Natural killer cell treated with Interleukin-12 subunit alpha and Interleukin-12 subunit beta and Interleukin-15 and Interleukin-18, amount 100 ng/mL, for 72 hours (primary cell): ENCODE measurements at places on chromosomes 11 and 22.

GRCh38 chr22:43375951-43376455 is 32.8 kb upstream of the SCUBE1 start:
- no peak for DNase-seq

- no peak for DNase-seq
Measured at GRCh38 chr11:93783765-93784144, 327 bp upstream of the MED17 start.

DNA sequence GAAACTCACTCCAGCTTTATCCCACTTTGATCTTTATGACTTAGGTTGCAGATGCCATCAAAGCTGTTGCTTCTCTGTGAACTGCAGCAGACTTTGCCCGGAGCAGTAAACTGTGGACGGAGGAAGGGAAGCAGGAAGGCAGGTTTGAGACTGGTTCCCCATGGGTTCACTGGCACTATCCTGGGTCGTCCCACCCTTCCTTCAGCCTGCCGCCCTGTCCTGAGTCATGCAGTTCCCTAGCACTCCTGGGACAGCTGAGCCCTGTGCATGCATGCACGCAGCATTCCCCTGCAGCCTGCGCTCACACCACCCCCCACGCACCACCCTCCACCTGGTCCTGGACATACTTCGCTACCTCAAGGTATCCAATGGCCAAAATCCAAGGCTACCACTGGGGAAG is 23.5 kb upstream of the P2RY2 start:
- DNase-seq, result no peak

DNA sequence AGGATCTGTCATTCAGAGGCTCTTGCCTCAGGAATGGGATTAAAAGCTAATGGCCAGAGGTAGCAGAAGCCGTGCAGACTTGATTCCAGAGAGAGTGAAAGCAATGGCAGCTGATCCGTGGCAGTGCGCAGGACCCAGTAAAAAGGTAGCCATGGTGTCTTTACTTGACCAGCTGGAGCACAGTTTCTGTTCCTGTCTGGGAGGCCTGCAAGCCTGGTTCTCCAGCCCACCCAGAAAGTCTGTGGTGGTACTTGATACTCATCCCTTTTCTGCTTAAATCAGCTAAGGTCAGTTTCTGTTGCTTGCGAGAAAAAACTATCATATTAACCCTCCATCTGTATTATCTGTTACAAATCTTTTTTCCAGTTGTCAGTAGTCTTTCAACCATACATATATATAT is 86.7 kb downstream of the RPS6KA4 start:
- no peak for DNase-seq

DNA sequence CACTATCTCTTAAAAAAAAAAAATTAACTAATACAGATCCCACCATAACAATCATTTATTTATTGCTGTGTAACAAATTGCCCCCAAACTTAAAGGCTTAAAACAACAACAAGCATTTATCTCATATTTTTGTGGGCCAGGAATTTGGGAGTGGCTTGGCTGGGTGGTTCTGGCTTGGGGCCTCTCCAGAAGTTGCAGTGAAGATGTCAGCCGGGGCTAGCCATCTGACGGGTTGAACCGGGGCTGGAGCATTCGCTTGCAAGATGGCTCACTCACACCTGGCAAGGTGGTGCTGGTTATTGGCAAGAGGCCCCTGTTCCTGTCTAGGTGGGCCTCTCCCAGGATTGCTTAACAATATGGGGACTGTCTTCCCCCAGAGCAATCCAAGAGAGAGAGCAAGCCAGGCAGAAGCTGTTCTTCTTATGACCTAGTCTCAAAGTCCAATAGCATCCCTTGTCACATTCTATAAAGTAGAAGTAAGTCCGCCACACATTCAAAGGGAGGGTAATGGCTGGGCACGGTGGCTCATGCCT is 29.5 kb downstream of the ACO2 start:
- DNase-seq, result no peak

- DNase-seq, result no peak
Measured at GRCh38 chr22:46684706-46685105, 53.3 kb downstream of the CERK start.

GRCh38 chr22:45742866-45743450 is 71.3 kb downstream of the ATXN10 start:
- DNase-seq, result no peak

- no peak for DNase-seq
Measured at GRCh38 chr11:111408789-111409727, 30.0 kb upstream of the POU2AF1 start.

- DNase-seq, result peak; percentile 2
Measured at GRCh38 chr11:36455658-36456111, 54.4 kb downstream of the TRAF6 start.

DNA sequence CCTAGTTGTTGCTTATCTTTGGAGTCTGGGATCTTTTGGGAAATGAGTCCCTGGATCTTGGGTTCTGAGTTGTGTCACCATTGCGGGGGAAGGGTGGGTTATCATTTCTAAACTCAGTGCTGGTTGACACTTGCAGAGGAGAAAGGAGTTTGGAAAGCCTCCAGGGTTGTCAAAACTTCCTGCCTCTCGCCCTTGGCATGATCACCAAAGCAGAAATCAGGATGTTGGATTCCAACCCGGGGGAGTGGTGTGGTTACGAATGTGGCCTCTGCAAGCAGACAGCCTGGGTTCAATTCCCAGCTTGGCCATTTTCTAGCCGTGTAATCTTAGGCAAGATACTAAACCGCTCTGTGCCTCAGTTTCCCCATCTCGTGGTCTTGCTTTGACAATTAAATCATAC is 24.3 kb downstream of the CD6 start:
- no peak for DNase-seq

- no peak for DNase-seq
Measured at GRCh38 chr11:108906329-108906728, 241.5 kb downstream of the DDX10 start.

GRCh38 chr22:41834005-41834944 is 1.4 kb downstream of the SREBF2 start:
- no peak for DNase-seq

- no peak for DNase-seq
Measured at GRCh38 chr11:19680829-19681368, 31.7 kb upstream of the NAV2 start.

GRCh38 chr11:10122326-10123197 is 171.5 kb downstream of the SBF2 start:
- no peak for DNase-seq

GRCh38 chr11:64845129-64845775 is 799 bp upstream of the CDC42BPG start:
- no peak for DNase-seq

DNA sequence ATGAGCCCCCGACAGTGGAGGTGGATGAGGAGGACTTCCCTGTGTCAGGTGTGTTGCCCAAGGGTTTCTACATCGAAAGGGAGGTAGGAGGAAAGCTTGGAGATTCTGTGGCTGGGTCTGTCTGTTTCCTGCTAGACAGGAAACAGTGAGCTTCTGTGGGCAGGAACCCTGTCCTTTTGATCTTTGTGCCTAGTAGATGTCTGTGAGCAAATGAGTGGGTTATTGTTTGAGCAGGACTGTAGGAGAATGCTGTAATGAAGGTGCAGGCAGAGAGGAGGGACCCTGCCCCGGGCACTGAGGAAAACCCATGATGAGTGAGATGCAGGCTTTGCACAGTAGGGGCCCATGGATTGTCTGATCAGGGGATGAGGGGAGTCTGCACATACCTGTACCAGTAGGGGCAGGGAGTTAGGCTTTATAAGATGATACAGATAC is 14.0 kb downstream of the USP35 start:
- peak; percentile 49 for DNase-seq

- no peak for DNase-seq
Measured at GRCh38 chr22:44360668-44361381, 48.1 kb upstream of the SHISAL1 start.

DNA sequence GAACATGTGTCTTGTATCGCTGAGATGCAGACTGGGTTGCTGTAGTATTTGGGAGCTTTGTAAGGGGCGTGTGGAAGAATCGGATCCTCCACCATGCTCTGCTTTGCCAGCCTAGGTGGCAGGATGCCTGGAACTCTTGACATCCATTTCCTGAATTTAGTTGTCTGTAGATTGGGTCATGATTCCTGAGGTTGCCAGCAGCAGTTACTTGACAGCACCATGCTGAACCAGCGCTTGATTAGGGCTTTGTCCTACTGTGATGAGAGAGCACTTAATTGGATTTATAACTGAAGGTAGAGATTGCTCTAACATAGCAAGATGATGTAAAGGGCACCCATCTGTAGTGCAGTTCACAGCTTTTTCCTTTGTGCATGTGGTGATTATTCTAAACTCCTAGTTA is 75.6 kb upstream of the HORMAD2 start:
- no peak for DNase-seq

GRCh38 chr11:110345743-110346142 is 49.3 kb upstream of the RDX start:
- no peak for DNase-seq

GRCh38 chr11:33543823-33544222 is 156.8 kb downstream of the C11orf91 start:
- DNase-seq, result no peak

- no peak for DNase-seq
Measured at GRCh38 chr11:12717851-12718291, 43.6 kb downstream of the TEAD1 start.

GRCh38 chr11:60498853-60499252 is 6.3 kb downstream of the MS4A12 start:
- DNase-seq, result no peak

DNA sequence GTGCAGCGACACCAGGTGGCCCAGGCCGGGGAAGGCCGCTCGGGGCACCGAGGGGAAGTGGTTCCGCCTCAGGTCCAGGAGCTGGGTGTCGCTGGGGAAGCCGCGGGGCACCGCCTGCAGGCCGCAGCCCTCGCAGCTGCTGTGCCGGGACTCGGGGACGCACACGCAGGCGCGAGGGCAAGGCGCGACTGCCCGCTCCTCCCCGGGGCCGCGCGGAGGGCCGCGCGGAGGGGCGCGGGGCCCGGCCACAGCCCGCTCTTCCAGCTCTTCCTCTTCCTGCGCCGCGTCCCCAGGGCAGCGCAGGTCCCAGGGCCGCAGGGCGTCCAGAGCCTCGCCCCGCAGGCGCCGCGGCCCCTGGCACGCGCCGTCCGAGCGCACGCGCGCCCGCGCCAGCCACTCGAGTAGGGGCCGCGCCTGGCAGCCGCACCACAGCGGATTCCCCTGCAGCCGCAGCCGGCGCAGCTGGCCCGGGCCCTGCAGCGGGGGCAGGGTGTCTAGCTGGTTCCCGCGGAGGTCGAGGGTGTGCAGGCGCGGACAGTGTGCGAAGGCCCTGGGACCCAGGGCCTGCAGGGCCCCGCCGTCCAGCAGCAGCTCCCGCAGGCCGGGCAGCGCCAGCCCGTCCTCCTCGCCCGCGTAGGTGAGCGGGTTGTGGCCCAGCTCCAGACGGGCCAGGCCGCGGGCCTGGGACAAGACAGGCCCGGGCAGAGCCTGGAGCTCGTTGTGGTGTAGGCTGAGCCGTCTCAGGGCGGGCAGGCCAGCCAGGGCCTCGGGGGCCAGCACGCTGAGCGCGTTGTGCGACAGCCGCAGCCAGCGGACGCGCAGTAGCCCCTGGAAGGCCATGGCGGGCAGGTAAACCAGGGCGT is 2.8 kb downstream of the CHADL start:
- DNase-seq, result peak; percentile 77

DNA sequence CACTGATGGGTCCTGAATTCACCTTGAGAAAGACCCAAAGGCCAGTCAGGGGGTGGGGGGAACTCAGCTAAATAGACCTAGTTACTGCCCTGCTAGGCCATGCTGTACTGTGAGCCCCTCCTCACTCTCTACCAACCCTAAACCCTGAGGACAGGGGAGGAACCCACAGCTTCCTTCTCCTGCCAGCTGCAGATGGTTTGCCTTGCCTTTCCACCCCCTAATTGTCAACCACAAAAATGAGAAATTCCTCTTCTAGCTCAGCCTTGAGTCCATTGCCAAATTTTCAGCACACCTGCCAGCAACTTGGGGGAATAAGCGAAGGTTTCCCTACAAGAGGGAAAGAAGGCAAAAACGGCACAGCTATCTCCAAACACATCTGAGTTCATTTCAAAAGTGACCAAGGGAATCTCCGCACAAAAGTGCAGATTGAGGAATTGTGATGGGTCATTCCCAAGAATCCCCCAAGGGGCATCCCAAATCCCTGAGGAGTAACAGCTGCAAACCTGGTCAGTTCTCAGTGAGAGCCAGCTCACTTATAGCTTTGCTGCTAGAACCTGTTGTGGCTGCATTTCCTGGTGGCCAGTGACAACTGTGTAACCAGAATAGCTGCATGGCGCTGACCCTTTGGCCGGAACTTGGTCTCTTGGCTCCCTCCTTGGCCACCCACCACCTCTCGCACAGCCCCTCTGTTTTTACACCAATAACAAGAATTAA is 2.4 kb upstream of the TTC36 start:
- DNase-seq, result no peak

- DNase-seq, result no peak
Measured at GRCh38 chr11:127050186-127050585, 49.6 kb upstream of the KIRREL3 start.

GRCh38 chr11:27420217-27420616 is 52.4 kb downstream of the LGR4 start:
- DNase-seq, result no peak

DNA sequence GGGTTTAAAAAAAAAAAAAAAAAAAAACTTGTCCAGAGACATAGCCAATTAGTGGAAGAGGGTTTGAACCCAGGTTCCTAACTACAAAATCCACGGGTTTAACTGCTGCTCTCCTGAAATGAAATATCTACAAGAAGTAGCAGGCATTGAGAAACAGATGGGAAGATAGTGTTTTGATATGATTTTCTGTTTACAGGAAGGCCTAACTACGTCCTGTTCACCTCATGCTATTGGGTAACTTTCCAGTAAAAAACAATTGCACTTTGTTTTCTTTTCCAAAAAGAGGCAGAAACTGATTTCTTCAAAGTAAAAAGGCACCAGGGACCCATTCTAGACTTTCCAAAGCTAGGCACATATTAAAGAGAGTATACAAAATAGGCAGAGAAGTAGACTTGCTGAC is 5.9 kb upstream of the C11orf91 start:
- no peak for DNase-seq

DNA sequence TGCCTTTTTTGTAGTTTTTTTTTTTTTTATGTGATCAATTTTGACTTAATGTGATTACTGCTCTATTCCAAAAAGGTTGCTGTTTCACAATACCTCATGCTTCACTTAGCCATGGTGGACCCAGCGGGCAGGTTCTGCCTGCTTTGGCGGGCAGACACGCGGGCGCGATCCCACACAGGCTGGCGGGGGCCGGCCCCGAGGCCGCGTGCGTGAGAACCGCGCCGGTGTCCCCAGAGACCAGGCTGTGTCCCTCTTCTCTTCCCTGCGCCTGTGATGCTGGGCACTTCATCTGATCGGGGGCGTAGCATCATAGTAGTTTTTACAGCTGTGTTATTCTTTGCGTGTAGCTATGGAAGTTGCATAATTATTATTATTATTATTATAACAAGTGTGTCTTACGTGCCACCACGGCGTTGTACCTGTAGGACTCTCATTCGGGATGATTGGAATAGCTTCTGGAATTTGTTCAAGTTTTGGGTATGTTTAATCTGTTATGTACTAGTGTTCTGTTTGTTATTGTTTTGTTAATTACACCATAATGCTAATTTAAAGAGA is 12.5 kb downstream of the CCND1 start:
- peak; percentile 54 for DNase-seq

- no peak for DNase-seq
Measured at GRCh38 chr22:37555029-37555428, 5.3 kb upstream of the CDC42EP1 start.

GRCh38 chr22:46659059-46659790 is 39.0 kb downstream of the GRAMD4 start:
- no peak for DNase-seq
